ENCODE measurements at places on chromosomes 6 and 20. TPM values are rescaled to one million over a fixed set of nuclear protein-coding genes. Genes with fewer than 3 reads are reported as not detected.

SSTR4 gene
- not detected for polyA plus RNA-seq

ARMH2 gene
- not detected for polyA plus RNA-seq

SNX21 gene
- 11.1 TPM for polyA plus RNA-seq

NPEPL1 gene
- polyA plus RNA-seq = 35.1 TPM

CEP57L1 gene
- polyA plus RNA-seq = 14.3 TPM

DSP gene
- polyA plus RNA-seq = 153 TPM

NKAIN2 gene
- 1.3 TPM for polyA plus RNA-seq

PPP1R3D gene
- polyA plus RNA-seq = 8.2 TPM

PGC gene
- 0.16 TPM for polyA plus RNA-seq

GRCh38 chr6:43798688-43799444 is 28.9 kb downstream of the VEGFA start:
- H3K4me1 ChIP-seq = peaks cover 50% of the 10 kb centered on the region
- H3K36me3 ChIP-seq = no peaks in the 10 kb centered on the region
- peak overlapping the region; percentile 96 for H3K27ac ChIP-seq
- no peaks in the 10 kb centered on the region for H3K27me3 ChIP-seq
- H3K4me3 ChIP-seq = no peak overlapping the region

DNA sequence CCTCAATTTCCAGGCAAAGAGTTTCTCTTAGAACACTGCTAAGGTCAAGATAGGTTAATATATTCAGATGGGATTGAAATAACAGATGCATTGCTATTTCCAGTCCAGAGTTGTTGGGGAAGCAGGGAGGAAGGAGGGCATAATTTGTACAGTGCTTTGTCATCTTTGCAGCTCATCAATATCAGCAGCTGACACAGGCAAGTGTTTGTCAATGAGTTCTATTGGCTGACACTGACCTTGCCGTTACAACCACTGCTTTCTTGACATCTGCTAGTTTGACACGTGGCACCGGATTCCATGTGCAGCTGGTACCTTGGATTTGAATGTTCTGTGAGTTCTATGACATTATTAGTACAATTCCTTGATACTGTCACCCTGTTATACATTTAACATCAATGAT is 28.0 kb upstream of the MLIP start:
- H3K4me1 ChIP-seq = no peaks in the 10 kb centered on the region
- no peak overlapping the region for H3K4me3 ChIP-seq
- DNase-seq = no peak
- no peak overlapping the region for H3K27ac ChIP-seq
- H3K36me3 ChIP-seq = no peaks in the 10 kb centered on the region

GRCh38 chr6:134510920-134511319 is 193.0 kb upstream of the SGK1 start:
- no peak overlapping the region for H3K27ac ChIP-seq
- no peaks in the 10 kb centered on the region for H3K4me1 ChIP-seq
- no peaks in the 10 kb centered on the region for H3K27me3 ChIP-seq
- no peaks in the 10 kb centered on the region for H3K36me3 ChIP-seq
- DNase-seq = no peak

GRCh38 chr6:5504078-5504477 is 242.8 kb downstream of the FARS2 start:
- H3K27ac ChIP-seq = no peak overlapping the region
- no peak overlapping the region for H3K4me3 ChIP-seq
- no peak for DNase-seq
- H3K4me1 ChIP-seq = no peaks in the 10 kb centered on the region

- H3K36me3 ChIP-seq = no peaks in the 10 kb centered on the region
- no peak overlapping the region for H3K27ac ChIP-seq
- DNase-seq = no peak
- H3K4me1 ChIP-seq = peaks cover 6% of the 10 kb centered on the region
Measured at GRCh38 chr6:63799813-63800212, 164.2 kb downstream of the PHF3 start.

DNA sequence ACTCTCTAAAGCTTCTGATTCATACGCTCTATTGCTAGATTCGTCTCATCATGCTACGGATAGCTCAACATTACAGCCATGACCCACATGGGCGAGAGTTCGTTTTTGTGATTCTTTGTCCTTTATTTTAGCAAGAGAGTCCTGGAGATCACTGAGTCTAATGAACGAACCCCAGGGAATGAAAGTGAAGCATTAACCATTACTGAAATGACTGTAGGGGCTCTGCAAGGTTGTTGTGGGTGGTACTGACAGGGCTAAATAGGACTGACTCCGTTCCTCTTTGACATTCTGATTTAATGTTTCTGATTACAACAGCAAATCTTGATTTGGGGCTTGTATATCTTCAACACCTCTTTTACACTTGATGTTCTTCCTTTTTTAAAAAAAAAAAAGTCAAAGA is 13.7 kb upstream of the RTF2 start:
- no peak for DNase-seq
- no peaks in the 10 kb centered on the region for H3K4me1 ChIP-seq
- no peaks in the 10 kb centered on the region for H3K36me3 ChIP-seq
- peaks cover 5% of the 10 kb centered on the region for H3K27me3 ChIP-seq

DNA sequence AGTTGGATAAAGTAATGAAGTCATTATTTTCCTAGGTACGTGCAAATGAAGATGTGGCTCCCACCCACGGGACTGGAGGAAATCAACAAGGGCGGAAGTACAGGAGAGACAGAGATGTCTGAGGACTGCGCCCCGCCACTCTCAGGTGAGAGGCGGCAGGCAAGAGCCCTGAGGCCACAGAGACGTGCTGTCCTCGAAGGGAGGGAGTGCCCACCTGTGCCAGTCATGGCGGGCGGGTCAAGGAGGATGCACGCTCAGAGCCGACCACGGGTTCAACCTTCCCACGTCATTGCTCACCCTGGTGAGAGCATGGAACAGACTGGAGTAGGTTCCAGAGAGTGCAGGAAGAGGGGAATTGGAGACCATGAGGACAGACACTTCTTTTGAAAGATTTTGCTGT is 12.7 kb downstream of the CST8 start:
- no peak overlapping the region for H3K4me3 ChIP-seq
- no peaks in the 10 kb centered on the region for H3K36me3 ChIP-seq
- no peak overlapping the region for H3K27ac ChIP-seq
- H3K27me3 ChIP-seq = no peaks in the 10 kb centered on the region
- no peak for DNase-seq

- DNase-seq = no peak
- no peak overlapping the region for H3K4me3 ChIP-seq
- no peaks in the 10 kb centered on the region for H3K36me3 ChIP-seq
- H3K4me1 ChIP-seq = no peaks in the 10 kb centered on the region
- no peaks in the 10 kb centered on the region for H3K27me3 ChIP-seq
- no peak overlapping the region for H3K27ac ChIP-seq
Measured at GRCh38 chr6:38051819-38052434, 232.4 kb downstream of the ZFAND3 start.

- peaks cover 23% of the 10 kb centered on the region for H3K36me3 ChIP-seq
- H3K4me3 ChIP-seq = no peak overlapping the region
- no peak overlapping the region for H3K27ac ChIP-seq
- no peaks in the 10 kb centered on the region for H3K27me3 ChIP-seq
Measured at GRCh38 chr6:79047072-79047471, 31.0 kb downstream of the PHIP start.

- H3K27ac ChIP-seq = no peak overlapping the region
- no peaks in the 10 kb centered on the region for H3K4me1 ChIP-seq
- no peak overlapping the region for H3K4me3 ChIP-seq
- DNase-seq = peak; percentile 20
Measured at GRCh38 chr20:44780226-44780625, 30.1 kb downstream of the RIMS4 start.

- no peak overlapping the region for H3K4me3 ChIP-seq
- peaks cover 13% of the 10 kb centered on the region for H3K4me1 ChIP-seq
- no peaks in the 10 kb centered on the region for H3K27me3 ChIP-seq
Measured at GRCh38 chr20:4045741-4046140, 30.4 kb upstream of the RNF24 start.

DNA sequence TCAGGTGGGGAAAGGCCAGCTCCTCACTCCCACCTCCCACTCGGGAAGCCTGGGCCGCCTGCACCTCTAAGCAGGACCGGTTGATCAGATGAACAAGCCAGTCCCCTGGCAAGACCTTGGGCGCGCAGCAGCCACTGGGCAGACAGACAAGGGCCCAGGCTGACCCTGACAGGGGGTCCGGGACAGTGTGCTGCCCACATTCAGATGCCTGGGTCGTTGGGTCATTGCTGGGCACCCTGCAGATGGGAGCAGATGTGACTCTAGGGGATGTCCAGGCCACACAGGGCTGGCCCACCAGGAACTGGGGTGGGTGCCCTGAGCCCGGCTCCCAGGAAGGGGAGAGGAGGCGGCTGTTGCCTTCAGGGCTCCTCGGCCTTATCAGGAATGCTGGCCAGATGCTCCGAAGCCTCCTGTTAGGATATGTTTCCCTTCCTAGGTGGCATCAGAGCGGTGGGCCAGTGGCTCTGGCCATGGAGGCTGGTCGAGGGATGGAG is 17.3 kb upstream of the FRMD1 start:
- no peak for DNase-seq
- peaks cover 3% of the 10 kb centered on the region for H3K4me1 ChIP-seq
- no peak overlapping the region for H3K4me3 ChIP-seq
- no peaks in the 10 kb centered on the region for H3K36me3 ChIP-seq
- H3K27ac ChIP-seq = no peak overlapping the region

All from large intestine (tissue), 12 donors.